A549 treated with AZD2906 at 1 μM for 4 hours (cell line): ENCODE measurements at places on chromosomes 13 and 19. TPM values are rescaled to one million over a fixed set of nuclear protein-coding genes. Genes with fewer than 3 reads are reported as not detected.

The CEACAM3 gene
- not detected in 5 replicates for total RNA-seq

The ZNF14 gene
- 1.7 to 2.6 TPM (median 1.9 TPM) in 5 replicates for total RNA-seq

The ZIC5 gene
- 2.1 to 2.4 TPM (median 2.2 TPM) in 5 replicates for total RNA-seq

The SMIM7 gene
- total RNA-seq, result 64.9 to 74.0 TPM (median 67.2 TPM) in 5 replicates

The BEST2 gene
- 2.4 to 4.3 TPM (median 3.7 TPM) in 5 replicates for total RNA-seq

The DIRAS1 gene
- total RNA-seq, result 3.2 to 4.0 TPM (median 3.9 TPM) in 5 replicates

The IGFL2 gene
- 0.37 to 0.86 TPM (median 0.56 TPM) in 5 replicates for total RNA-seq

The SRRM5 gene
- 0.60 to 1.0 TPM (median 0.69 TPM) in 5 replicates for total RNA-seq

The MEDAG gene
- 0.13 to 0.36 TPM (median 0.32 TPM) in 5 replicates for total RNA-seq

The KCNRG gene
- 0.32 to 0.75 TPM (median 0.54 TPM) in 5 replicates for total RNA-seq
